ENCODE measurements at places on chromosomes 3 and 15.

- no peak for DNase-seq
These were observed 458.3 kb downstream of the MFSD1 start for GRCh38 chr3:159260049-159260662.

GRCh38 chr3:98735761-98736269 is 27.3 kb upstream of the ST3GAL6 start:
- no peak for DNase-seq

DNA sequence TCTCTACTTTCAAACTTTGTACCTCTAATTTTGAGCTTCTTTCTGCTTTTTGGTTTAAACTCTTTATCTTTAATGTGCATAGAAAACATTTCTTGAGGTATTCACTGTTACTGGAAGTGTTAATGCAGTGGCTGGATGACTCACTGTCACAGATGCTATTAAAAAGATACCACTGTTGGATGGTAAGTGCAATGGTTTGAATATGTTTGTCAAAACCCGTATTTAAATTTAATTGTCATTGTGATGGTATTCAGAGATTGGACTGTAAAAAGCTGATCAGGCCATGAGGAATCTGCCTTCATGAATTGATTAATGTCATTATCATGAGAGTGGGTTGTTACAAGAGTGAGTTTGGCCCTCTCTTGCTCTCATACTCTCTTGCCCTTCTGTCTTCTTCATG is 70.6 kb downstream of the AP4E1 start:
- no peak for DNase-seq

- no peak for DNase-seq
These were observed 66.0 kb downstream of the KBTBD8 start for GRCh38 chr3:67064105-67064504.

DNA sequence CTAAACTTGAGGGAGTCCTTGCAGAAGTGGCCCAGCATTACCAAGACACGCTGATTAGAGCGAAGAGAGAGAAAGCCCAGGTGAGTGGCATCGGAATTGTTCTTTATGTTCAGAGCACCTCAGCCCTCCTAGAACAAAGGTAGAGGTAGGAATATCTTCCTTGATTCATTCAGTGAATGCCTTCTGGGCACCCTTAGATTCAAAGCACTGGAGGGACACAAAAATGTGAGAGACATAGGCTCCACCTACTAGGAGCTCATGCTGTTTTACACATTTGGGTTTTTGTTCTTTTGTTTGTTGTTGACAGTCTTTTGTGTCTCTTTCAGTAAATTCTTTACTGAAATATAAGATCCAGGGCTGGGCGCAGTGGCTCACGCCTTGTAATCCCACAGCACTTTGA is 68.2 kb downstream of the IQGAP1 start:
- DNase-seq, result no peak

DNA sequence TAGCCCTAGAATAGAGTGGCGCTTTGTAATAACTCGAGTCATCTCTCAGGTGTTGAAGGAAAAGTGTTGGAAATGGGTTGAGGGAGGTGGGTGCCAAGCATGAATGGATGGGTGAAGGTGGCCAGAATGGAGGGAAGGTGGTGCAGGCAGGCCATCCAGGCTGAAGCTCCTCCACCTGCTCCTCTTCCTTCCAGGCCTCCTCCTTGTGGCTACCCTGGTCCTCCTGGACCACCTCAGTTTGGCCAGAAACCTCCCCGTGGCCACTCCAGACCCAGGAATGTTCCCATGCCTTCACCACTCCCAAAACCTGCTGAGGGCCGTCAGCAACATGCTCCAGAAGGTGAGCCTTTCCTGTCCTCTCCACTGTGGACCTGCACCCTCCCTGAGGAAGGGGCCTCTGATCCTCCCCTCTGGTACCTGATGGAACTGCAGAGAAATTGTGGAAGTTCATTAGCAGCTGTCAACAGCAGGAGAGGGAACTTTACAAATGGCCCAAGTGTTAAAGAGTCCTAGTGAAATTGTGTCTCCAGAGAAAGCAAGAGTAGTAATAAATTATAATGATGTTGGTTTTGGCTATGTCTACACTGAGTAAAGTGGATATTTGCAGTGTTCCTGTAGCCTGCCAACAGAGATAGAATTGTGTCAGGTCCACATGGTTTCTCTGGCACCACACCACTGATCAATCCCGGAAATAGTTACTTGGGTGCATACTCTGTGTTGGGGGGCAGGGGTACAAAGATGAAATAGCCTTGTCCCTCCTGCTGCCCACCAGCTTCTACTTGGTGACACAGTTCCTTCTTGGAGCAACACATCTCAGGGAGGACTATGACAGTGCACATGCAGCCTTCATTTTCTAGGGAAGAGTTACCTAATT is 1.6 kb downstream of the IL12A start:
- no peak for DNase-seq

DNA sequence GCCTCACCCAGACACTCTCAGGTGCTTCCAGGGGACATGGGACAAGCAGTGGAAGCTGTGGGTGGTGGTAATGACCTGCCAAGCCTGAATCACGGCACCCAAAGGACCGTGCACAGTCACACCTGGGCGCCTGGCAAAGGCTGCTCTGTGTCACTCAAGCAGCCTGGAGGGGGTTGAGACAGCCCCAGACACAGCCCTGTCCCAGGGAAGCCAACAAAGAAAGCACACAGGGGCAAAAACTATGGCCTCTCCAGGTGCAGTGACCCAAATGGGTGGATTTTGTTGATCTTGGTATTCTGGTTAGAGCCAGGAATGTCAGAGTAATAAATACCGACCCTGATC is 15.0 kb upstream of the OCA2 start:
- DNase-seq, result no peak

- DNase-seq, result no peak
These were observed 31.6 kb upstream of the STAG1 start for GRCh38 chr3:136783708-136784191.

- no peak for DNase-seq
These were observed 25.5 kb downstream of the TBC1D2B start for GRCh38 chr15:78052001-78052401.

DNA sequence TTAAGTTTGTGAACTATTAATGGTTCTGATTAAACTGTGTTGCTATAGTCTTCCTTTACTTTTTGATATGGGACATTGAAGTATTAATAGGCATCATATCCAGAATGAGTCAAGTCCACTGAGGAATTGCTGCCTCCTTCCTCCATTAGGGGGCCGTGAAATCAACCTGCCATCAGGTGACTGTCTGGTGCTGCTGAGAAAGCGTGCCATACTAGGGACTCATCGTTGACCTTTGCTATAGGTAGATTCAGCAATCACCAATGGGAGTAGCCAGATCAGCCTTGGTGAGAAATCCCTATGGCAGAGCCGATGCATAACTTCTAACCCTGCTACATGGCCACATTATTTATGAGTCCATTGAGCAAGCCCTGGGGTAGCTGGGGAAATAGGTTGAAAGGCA is 30.1 kb upstream of the SLC28A2 start:
- DNase-seq, result no peak

DNA sequence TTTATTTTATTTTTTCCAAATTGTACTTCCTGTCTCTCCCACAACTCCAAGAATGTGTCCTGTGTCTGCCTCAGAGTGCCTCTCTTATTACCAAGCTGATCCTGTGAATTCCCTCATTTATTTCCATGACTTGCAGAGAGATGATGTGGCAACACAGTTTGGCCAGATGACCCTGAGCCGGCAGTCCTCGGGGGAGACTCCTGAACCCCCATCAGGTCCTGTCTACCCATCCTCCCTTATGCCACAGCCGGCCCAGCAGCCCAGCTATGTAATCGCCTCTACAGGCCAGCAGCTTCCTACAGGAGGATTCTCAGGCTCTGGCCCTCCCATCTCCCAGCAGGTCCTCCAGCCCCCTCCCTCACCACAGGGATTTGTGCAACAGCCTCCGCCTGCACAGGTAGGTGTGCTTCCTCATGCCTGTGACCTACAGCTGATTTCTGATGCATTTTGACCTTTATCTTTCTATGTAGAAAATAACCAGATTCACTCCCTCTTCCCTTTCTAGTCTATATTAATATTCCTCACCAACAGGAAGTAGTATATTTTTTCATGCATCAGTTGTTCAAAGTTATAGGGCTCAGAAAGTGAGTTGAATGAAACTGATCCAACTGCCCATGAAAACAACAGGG is 100.0 kb downstream of the ARPP21 start:
- DNase-seq, result no peak

DNA sequence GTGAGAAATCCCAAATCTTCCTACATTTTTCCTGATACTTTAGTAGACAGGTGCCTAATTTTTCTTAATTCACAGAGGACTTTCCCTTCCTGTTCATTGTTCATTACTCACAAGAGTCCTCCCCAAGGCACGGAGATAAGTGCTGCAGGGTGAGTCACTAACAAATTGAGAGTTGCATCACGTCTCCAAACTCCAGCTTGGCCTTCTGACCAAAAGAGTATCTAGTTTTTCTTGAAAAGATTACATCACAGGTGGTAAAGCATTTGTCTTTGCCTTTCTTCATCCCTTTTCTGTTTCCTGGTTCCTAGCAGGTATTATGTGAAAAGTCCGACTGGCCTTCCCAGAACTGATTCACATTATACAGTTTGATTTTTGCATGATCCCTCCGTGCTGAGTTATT is 24.9 kb upstream of the RASGRP1 start:
- no peak for DNase-seq

- DNase-seq, result no peak
These were observed 415.8 kb upstream of the SEMA6D start for GRCh38 chr15:47301481-47301880.

GRCh38 chr3:24166515-24166914 is 221.4 kb downstream of the NR1D2 start:
- no peak for DNase-seq

GRCh38 chr3:14266361-14266760 is 87.7 kb downstream of the LSM3 start:
- no peak for DNase-seq

DNA sequence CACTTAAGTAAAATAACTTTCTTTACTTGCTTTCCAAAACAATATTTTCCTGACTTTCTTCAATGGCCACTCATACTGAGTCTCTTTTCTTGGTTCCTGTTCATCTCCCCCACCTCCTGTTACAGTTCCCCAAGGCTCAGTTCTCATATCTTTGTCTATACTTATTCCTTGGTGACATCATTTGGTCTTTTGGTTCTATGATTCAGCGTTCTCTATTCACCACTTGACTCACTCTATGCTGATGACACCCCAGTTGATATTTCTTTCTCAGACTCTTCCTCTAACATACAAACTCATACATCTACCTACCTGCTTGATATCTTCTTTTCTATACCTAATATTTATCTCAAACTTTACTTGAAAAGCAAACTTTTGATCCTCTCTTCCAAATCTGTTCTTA is 85.0 kb upstream of the P3H2 start:
- DNase-seq, result no peak

DNA sequence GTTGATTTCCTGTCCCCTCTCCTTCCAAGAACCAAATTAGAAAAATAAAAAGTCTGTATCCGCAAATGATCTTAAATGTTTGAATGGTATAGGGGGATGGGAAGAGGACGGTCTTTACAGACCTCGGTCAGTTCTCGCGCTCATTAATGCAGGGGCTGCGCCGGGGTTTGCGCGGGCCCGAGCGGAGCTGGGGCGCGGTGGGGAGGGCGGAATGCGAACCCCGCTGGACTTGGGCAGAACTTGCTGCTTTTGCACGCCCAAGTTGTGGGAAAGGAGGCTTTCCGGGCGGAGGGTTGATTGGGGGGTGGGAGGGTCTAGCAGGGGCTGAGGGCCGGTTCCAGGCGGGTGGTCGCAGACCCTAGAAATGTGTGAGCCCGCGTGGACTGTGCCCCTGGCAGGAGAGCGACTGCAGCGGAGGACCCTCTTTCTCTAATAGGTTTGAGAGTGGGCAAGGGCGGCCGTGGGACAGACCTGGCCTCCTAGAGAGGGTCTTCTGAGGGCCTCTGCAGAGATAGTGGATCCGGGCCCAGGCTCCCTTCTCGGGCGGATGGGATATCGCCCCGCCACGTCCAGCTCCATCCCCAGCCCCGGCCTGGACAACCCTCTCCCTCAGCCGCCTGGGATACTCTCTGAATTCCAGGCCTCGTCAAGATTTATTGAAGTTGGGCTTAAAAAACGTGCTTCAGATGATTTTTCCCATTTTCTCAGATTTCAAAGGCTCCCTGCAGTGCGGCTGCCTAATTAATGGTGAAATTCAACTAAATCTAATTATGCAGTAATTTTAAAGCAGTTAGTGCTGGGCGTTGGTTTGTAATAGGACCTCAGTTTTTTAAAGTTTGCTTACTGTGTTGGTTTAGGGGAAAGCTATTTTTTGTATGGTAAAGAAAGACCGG is 11.3 kb downstream of the NR2F2 start:
- no peak for DNase-seq

DNA sequence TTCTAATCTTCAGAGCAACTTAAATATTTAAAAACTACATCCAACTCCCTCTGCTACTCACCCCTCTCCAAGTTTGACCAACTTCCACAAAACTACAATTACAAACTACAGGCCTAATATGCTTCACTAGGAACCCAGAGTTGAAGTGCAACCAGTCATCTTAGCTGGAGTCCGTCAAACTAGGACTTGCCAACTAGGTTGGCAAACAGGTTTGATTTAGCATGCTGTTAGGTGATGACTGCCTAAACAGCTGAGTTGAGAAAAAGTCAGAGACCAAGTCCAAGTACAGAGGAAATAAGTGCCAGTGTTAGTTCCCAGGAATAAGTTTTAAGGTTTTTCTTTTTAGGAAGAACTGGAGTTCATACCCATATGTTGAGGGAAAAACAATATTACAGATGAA is 1109.0 kb downstream of the TUSC7 start:
- no peak for DNase-seq

DNA sequence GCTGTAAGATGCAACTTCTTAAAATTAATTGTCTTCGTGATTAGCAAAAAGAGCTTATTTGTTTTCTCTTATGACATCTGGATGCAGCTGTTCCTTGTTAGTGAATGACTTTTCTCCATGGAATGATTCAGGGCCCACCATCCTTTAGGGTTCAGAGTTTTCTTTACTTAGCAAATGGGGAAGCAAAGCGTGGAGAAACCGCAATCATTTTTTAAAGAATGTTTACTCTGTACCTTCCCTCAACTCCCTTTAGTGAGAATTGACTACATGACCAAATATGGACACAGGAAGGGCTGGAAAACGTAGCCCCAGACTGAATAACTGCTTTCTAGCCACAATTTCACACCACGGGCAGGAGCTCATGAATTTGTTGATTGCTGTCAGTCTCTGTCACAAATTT is 130.1 kb downstream of the EDEM1 start:
- DNase-seq, result no peak

DNA sequence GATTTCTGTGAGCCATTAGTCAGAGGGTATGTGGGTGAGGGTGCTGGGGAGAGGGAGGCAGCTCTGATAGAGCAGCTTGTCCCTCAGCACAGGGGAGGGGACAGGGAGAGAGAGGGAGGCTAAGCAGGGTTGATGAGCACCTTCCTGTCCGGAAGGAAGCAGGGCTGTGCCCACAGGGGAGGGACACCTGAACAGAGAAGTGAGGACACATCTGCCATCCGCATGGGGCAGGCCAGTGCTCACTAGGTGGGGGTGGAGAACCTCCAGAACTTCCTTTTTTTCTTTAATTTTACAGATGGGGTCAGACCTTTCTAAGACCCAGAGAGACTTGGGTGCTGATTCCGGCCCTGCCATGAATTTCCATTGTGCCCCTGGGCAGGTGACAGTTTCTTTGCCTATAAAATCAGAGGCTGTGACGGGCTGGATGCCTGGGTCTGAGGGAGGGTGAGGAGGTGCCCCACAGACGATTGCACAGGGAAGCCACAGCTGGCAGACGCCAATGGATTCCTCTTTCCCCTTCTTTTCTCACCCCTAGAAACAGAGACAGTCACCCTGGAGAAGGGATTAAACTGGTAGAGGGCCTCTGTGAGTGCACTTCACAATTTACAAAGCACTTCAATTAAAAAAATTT is 4.1 kb upstream of the TGM5 start:
- DNase-seq, result no peak
